Effector CD4-positive, alpha-beta T cell (primary cell): ENCODE measurements at places on chromosomes 5 and 9.

GRCh38 chr5:75335952-75336614 lies 937 bp upstream of the HMGCR start:
- no peak for DNase-seq

DNA sequence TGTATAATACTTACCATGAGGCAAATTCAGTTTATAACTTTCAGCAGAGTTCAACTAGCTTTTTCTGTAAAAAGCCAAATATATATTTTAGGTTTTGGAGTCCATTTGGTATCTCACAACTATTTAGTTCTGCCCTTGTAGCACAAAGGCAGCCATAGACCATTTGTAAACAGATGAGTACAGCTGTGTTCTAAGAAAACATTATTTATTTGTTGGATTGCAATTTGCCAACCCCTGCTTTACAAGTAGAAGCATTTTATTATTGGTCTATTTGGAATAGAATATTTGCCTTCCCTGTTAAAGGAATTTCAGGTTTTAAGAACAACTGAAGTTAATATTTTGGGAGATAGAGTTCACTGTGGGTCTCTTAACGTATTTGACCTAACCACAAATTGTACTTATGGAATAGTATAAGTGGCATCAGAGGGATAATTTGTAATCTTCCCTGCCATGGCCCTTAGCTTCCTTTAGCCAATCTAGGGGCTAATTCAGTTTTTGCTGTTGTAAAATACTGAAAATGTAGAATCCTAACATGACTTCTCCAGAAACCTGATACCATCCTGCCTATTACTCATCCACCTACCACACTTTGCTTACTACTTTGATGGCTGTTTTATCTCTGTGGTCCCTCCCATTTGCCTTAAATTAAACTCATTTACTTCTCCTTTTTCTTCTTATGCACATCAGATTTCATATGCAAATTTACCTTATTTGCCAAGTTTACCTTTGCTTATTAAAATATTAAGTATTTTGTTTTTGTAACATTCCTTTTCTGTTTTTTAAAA lies 109.2 kb downstream of the DMXL1 start:
- no peak for DNase-seq

DNA sequence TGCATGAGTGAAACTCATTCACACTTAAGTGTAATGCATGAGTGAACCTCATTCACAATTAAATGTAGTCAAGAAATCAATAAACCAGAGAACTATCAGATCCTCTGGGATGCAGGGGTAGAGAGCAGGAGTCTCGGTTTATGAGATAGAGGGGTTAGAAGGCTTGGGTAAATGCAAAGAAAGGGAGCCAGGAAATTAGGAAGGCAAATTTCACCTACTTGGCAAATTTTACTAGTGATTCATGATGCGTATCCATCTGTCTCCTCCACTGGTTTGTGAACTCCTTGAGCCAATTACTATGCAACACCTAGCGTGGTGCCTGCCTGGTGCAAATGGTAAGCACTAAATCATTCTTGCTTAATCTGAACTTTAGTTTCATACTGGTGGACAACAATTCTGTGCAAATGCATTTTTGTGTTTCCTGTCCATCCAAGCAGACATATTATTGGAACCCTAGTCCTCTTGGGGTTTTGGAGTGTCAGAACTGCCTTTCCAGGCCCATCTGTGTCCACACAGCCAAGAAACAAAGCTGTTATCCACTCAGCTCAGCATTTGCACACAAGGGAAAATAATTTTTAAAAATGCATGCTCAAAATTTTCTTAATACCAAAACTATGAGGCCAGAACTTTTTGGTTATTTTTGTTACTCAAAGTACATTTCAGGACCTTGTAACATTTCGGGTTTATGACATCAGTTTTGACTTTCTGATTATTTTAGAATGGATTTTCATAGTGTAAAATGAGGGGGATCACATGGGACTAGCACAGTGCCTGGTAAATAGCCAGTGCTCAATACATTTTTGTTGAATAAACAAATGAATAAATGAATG lies 5.2 kb downstream of the HAPLN1 start:
- no peak for DNase-seq

DNA sequence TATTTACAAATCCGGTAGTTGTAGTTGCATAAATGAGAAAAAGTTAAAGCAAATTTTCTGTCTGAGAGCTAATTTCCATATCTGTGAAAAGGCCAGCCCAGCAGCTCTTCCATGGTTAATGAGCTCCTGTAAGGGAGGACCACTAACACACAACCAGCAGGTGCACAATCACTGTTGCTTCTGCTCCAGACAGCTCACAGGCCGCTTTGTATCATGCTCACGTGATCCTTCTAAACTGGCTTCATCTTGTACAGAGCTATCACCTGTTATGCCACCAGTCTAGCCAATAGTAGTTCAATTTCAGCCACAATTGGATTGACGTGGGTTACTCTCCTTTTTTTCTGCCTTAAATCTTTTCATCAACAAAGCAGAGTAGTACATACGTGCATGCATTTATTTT lies 38.3 kb upstream of the FBXL17 start:
- no peak for DNase-seq

DNA sequence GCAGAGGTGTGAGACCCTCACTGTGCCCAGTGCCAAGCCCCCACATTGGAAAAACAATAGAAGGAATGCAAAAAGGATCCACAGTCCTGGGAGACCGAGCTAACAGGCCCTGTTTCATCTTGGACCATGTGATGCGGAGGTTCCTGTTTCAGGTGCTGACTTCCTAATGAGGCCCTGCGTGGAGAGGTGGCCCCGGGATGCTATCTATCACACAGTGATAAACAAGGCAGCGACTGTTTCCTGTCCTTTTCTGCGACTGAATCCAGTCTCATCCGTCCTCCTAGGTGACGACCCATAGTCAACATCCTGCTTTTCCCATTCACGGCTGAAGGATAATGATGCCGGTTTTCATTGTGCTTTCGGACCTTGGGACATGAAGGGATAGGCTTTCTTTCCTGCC lies 56.4 kb upstream of the BOD1 start:
- no peak for DNase-seq

GRCh38 chr5:91670563-91670962 lies 287.4 kb upstream of the ARRDC3 start:
- DNase-seq: no peak

- no peak for DNase-seq
Observed at GRCh38 chr9:91496351-91496750, 72.7 kb upstream of the NFIL3 start.

GRCh38 chr5:148381906-148382305 lies 1.9 kb upstream of the FBXO38 start:
- DNase-seq: no peak

DNA sequence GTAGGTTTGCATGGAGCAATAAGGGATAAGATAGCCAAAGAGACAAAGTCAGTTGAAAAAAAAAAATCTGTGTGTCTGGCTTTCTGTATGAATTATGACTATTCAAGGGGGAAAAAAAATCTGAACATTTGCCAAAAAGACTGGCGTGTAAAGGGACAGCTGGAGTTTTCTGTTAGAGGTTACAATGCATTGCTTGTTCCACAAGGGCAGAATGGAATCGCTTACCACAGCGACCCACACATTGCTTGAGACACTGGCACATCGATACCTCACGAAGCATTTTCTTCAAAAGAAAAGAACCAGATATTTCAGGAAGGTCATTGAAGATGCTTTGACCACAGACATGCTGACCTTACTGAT lies 327.8 kb downstream of the TMEM167A start:
- DNase-seq: no peak

- DNase-seq: no peak
Observed at GRCh38 chr9:110672873-110673510, 4.4 kb downstream of the MUSK start.

GRCh38 chr5:141821430-141821925 lies 56.7 kb downstream of the PCDH1 start:
- DNase-seq: no peak

DNA sequence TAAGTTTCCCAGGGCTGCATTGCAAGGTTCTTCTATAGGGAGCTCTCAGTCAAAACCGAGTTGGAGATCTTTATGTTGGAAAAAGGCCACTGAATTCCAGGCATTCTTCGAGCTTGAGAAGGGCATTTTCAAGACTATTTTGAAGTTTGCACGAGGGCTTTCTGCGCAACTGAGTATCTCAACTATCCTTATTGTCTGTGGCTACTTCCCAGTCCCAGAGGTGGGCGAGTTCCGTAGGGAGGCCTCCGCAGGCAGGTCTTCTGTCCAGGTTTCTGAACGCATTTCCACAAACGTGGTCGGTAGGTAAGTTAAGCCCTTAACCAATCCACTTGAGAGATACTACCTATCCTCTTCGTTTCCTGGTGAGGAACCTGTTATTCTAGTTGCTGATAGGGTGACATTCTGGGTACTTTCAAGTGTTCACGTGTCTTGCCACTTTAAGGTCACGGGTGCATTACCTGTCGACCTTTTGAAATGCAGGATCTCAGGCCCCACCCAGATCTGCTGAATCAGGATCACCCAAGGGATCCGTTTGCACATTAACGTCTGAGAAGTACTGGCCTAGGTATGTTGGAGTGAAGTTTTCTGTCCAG lies 51.4 kb upstream of the TJP2 start:
- DNase-seq: no peak

- no peak for DNase-seq
Observed at GRCh38 chr9:81598123-81598497, 91.2 kb downstream of the TLE1 start.

GRCh38 chr9:82969291-82969690 lies 93.7 kb downstream of the RASEF start:
- no peak for DNase-seq

- DNase-seq: no peak
Observed at GRCh38 chr5:80357671-80358070, 37.9 kb downstream of the SPZ1 start.

DNA sequence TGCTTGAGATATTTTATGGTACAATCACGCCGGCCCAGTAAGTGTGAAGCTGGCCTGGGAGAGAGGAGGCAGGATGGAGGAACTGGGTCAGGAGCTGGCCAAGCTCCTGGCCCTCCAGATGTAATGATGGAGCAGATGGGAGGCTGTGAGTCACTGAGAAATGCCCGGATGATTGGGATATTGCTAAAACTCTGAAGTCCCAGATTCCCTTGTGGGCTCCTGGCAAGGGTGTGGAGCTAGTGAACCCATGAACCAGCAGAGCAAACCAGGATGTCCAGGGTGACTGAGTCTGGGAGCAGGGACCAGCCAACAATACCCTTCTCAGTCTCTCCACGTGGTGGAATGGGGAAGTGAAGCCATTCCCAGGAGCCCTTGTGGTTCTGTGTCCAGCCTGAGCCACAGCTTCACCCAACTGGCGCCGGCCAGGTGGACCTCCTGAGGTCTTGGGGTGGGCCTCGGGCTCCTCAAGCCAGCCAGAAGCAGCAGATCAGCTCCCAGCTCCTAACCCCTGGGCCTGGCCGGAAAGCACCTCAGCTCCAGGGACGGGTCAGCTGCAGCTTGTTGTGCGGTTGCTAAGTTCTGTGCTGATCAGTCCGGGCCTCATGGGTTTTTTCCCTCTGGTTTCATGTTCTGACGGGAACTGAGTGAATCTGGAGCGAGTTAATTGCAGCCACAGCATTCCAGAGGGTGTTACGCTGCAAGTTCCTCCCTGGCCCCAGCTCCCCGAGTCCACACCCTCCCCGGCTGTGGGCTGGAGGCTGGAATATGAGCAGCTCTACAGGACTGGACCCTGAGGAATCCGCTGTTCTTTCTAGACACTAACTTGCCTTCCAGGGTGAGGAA lies 37.6 kb downstream of the DUSP1 start:
- DNase-seq: no peak
